HFFc6 (cell line): ENCODE measurements at places on chromosomes 12 and 14. TPM values are rescaled to one million over a fixed set of nuclear protein-coding genes. Genes with fewer than 3 reads are reported as not detected.

- no peak for DNase-seq
These were observed 42.7 kb upstream of the TBPL2 start for GRCh38 chr14:55482936-55483605.

- peak; percentile 90 for DNase-seq
These were observed 37.2 kb upstream of the BDKRB2 start for GRCh38 chr14:96167224-96168148.

FLRT2 gene
- 33.5 to 50.9 TPM (median 49.7 TPM) in 3 replicates for total RNA-seq

GRCh38 chr12:132141976-132142678, 2.0 kb downstream of the DDX51 start:
- DNase-seq, result no peak

- peak; percentile 89 for DNase-seq
These were observed 6.1 kb downstream of the SOS2 start for GRCh38 chr14:50225067-50225973.

DNA sequence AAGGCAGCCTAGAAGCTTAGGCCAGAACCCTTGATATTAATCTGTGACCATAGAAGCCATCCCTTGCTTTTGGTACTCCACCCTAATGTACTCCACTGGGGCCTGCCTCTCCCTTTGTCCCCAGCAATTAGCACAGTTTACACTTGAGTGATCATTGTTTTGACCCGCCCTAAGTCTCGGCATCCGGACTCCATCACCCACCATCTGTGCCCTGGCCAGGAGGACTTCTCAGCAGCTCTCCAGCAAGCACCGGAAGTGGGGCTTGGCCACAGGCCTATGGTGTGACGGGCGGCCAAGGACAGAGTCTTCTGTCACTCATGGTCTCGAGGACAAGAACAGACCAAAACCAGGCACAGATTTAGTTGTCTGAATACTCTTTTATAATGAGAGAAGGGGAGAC, 126.5 kb upstream of the NTF3 start:
- no peak for DNase-seq

GRCh38 chr12:42904683-42905418, 315.3 kb upstream of the PRICKLE1 start:
- DNase-seq, result no peak

GRCh38 chr12:21627924-21628323, 23.3 kb upstream of the GYS2 start:
- DNase-seq, result no peak

DNA sequence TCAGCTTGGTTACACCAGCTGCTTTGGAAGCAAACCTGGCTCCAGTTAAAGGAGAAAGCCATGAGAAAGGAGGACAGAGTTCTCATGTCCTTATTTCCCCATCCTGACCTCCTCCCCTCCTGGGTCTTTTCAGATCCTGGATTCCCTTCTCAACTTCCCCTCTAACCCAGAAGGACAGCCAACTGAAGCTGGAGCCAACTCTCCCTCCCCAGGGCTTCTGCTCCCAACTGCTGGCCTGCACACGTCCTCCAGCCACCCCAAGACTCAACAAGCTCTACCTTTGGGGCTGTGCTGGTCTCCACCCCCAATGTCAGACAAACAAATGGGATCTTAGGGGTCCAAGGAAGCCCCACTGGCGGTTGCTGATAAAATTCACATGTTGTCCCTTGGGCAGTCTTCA, 651.1 kb upstream of the TBX3 start:
- DNase-seq, result no peak

- peak; percentile 0 for DNase-seq
These were observed 3.7 kb upstream of the SLC15A5 start for GRCh38 chr12:16281157-16281556.

DNA sequence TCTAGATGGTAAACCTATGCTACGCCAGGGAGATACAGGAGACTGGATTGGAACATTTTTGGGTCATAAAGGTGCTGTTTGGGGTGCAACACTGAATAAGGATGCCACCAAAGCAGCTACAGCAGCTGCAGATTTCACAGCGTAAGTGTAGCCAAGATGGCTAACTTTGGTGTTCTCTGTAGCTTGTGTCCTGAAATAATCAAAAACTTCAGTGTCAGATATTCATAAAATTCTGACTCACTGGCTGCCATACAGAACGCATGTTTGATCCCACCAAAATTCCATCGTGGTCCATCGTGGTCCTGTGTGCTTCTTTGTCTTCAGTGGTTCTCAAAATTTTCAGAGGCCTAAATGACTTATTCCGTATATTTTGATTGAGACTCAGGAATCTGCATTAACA, 1.3 kb downstream of the STRAP start:
- no peak for DNase-seq

DNA sequence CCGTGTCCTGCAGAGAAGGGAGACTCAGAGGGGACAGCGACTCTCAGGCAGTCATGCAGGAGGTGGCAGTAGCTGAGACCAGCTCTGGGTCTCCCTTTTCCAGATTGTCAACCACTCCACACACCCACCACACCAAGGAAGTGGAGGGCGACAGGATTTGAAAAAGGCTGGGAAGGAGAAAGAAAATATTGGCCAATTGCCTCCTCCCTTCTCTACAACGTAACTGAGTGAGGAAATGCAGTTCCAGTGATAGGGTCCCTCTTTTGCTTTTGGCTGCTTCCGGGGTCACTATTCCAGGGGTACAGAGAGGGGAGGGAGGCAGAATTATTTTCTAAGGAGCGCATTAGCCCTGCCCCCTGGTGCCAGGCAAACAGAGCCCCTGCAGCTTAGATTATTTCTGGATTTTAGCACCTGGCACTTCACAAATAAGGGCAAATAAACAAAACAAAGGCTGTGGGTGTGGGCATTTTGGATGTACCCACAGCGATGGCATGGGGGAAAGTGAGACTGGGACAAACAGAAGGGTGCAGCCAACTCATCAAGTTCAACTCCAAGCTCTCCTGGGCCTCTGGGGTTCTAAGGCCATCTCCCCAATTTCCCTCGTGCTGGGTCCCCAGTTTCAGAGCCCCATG, 20.4 kb downstream of the ASB2 start:
- DNase-seq, result no peak
